ENCODE measurements at places on chromosomes 3 and 15.

DNA sequence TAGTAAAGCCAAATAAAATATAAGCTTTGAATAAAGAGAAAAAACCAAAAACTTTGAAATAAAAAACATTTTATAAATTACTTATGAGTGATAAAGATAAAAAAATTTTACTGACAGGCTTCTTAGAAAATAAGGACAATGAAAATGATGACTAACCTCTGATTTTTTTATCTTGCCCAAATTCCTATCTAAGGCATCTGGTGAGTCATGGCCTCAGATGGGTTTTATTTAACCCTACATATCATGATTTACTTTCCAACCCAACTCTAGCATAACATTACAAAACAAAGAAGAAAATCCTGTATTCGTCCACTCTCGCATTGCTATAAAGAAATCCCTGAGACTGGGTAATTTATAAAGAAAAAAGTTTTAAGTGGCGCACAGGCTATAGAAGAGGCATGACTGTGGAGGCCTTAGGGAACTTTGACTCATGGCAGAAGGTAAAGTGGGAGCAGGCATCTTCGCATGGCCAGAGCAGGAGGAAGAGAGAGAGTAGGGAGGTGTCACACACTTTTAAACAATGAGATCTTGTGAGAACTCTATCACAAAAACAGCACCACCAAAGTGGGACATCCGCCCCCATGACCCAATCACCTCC lies 152.1 kb downstream of the NEK10 start:
- DNase-seq: peak; percentile 79
- H3K36me3 ChIP-seq: no peaks in the 10 kb centered on the region
- H3K4me3 ChIP-seq: no peak overlapping the region
- peaks cover 24% of the 10 kb centered on the region for H3K4me1 ChIP-seq

DNA sequence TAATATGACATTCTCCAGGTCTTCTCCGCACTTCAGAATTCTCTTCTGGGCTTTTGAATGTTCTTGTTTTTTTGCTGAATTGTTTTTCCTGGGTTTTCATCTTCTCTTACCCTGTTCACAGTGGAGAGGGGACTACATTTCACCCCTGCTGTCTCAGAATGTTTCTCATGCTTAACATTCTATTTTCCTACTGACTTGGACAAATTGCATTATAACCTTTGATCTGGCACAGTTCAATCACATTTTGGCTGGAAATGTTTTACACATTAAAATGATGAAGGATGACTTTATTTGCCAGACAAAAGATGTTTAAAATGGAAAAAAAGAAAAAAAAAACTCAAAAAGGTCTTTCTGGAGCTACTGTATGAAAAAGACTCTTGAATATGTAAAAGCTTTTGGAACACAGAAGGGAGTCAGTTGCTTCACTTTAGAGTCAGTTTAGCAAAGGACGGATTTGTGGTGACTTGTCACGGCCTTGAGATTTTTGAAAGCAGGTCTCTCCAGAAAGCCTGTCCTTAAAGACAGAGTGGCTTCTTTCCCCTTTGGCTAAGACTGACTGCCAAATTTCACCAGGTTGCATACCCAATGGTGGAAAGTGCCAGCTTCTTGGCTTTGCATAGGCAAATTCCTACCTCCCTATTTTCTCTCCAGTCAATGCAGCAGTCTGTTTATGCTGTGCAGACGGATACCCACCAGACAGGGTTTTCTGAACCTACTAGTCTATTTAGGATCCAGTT lies 401.0 kb upstream of the TBL1XR1 start:
- no peaks in the 10 kb centered on the region for H3K36me3 ChIP-seq
- no peaks in the 10 kb centered on the region for H3K27me3 ChIP-seq
- DNase-seq: no peak
- no peak overlapping the region for H3K27ac ChIP-seq

DNA sequence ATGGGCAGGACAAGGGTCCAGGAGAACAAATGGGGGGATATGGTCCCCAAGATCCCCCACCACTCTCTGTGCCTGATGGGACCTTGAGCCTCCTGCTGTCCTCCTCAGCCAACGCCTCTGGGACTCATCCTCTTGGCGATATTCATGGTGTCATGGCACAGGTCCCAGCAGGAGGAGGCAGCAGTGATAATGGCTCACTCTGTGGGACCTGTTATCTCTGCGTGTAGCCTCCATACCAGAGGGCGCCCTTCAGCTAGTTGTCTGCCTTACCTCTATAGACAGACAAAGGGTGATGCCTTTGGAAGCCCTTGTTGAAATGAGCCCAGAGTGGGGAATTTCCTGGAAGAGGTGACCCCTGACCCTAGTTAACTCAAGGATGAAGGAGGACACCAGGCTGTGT lies 7.4 kb downstream of the ZBTB47 start:
- H3K27me3 ChIP-seq: no peaks in the 10 kb centered on the region
- H3K4me1 ChIP-seq: peaks cover 3% of the 10 kb centered on the region
- no peak overlapping the region for H3K27ac ChIP-seq
- peaks cover 8% of the 10 kb centered on the region for H3K36me3 ChIP-seq
- no peak for DNase-seq
- no peak overlapping the region for H3K4me3 ChIP-seq

GRCh38 chr15:65409036-65409631 lies 13.6 kb downstream of the IGDCC4 start:
- no peaks in the 10 kb centered on the region for H3K36me3 ChIP-seq
- H3K27ac ChIP-seq: peak overlapping the region; percentile 69
- H3K4me3 ChIP-seq: no peak overlapping the region
- peaks cover 31% of the 10 kb centered on the region for H3K4me1 ChIP-seq
- peak; percentile 57 for DNase-seq

DNA sequence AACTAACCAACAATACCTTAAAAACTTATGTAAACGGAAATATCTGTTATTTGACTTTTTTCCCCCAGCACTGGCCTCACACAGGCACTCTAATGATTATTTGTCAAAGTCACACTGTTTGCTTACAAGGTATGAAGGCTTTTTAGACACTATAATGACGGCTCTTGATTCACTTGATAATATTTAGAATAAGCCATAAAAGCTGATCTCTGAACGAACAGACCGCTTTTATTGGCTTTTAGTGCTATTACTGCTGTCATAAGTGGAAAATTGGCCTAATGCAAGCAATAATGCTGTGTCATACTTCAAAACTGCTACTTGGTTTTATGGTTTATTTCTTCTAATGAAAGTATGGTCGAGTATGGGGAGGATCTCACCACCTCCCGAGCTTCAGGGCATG lies 35.1 kb downstream of the MDFIC2 start:
- peaks cover 20% of the 10 kb centered on the region for H3K4me1 ChIP-seq
- peaks cover 5% of the 10 kb centered on the region for H3K36me3 ChIP-seq
- DNase-seq: no peak
- H3K4me3 ChIP-seq: no peak overlapping the region
- H3K27me3 ChIP-seq: no peaks in the 10 kb centered on the region
- no peak overlapping the region for H3K27ac ChIP-seq

- no peaks in the 10 kb centered on the region for H3K27me3 ChIP-seq
- peaks cover 8% of the 10 kb centered on the region for H3K4me1 ChIP-seq
- peak; percentile 4 for DNase-seq
These were observed 21.0 kb upstream of the CHMP2B start for GRCh38 chr3:87206070-87206469.

DNA sequence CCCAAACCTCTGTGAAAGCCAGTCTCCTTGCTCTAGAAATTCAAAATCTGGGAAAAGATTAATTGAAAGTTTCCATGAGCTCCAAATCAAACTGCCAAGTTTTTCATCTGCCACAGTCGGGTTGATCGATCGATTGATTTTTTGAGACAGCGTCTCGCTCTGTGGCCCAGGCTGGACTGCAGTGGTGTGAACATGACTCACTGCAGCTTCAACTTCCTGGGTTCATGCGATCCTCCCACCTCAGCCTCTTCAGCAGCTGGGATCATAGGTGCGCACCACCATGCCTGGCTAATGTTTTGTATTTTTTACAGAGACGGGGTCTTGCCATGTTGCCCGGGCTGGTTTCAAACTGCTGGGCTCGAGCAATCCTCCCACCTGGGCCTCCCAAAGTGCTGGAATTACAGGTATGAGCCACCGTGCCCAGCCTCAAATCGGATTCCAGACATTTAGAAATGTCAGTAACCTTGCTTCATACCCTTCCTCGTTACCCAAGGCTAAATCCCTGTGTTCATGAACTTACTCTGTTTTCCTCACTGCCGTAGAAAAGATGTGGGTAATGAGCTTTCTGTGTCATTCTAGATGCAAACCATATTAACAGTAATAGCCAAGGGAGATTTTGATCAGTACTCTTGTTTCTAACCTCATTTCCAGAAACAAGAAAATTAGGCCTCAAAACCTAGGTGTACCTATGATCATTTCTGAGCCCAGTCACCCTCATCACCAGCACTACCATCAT lies 105.9 kb upstream of the AKAP13 start:
- H3K36me3 ChIP-seq: no peaks in the 10 kb centered on the region
- no peak overlapping the region for H3K4me3 ChIP-seq
- H3K4me1 ChIP-seq: no peaks in the 10 kb centered on the region
- H3K27ac ChIP-seq: no peak overlapping the region
- no peak for DNase-seq
- H3K27me3 ChIP-seq: no peaks in the 10 kb centered on the region

DNA sequence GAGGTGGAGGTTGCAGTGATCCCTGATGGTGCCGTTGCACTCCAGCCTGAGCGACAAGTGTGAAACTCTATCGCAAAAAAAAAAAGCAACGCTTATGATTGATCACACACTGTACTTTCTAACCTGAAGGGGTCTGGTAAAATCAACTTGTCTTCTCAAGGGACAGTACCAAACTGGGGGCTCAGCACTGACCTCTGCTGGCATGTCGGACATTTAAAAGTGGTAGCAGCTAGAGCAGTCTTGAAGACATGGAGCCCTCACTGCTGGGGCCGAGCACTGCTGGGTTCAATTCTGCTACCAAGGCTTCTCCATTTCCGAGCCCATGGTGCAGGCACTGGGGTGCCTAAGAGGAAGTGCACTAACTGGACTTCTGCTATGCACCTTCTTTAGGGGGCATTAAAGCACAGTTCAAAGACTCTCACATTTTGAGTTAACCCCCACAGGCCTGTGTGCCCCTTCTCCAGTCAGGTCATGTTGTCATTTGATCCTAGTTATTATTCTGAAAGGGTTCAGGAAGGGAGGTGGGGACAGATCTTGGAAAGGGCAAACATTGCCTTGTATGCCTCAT lies 26.4 kb upstream of the LAMP3 start:
- H3K36me3 ChIP-seq: no peaks in the 10 kb centered on the region
- H3K4me3 ChIP-seq: no peak overlapping the region
- H3K4me1 ChIP-seq: peaks cover 34% of the 10 kb centered on the region
- no peaks in the 10 kb centered on the region for H3K27me3 ChIP-seq
- H3K27ac ChIP-seq: no peak overlapping the region
- DNase-seq: no peak

DNA sequence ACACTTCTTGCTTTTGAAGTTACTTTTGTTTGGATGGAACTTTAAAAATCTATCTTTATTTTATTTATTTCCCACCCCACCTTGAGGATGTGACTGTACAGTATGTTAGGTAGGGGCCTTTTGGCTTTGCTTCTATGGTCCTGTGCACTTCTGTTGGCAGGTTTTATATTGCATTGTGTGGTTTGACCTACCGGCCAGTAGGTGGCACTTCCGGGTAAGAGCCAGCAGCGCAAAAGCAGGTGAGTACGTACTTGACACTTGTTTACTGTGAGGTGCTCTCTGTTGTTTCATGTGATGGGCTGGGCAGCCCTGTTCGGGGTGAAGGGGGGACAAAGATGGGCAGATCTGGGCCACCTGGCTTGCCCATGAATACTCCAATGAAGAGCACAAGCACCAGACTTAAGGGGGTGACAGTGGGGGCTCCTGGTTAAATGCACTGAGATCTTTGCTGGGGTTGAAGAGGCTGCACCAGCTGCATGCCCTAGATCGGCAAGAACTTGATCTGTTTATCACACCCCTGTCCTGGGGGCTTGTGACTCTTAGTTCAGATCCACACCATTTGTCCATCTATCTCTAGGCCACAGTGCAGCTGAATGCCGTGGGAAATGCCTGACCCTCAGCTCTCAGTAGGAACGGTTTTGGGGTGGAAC lies 131.6 kb downstream of the NLGN1 start:
- no peak overlapping the region for H3K4me3 ChIP-seq
- no peaks in the 10 kb centered on the region for H3K27me3 ChIP-seq
- no peaks in the 10 kb centered on the region for H3K36me3 ChIP-seq

DNA sequence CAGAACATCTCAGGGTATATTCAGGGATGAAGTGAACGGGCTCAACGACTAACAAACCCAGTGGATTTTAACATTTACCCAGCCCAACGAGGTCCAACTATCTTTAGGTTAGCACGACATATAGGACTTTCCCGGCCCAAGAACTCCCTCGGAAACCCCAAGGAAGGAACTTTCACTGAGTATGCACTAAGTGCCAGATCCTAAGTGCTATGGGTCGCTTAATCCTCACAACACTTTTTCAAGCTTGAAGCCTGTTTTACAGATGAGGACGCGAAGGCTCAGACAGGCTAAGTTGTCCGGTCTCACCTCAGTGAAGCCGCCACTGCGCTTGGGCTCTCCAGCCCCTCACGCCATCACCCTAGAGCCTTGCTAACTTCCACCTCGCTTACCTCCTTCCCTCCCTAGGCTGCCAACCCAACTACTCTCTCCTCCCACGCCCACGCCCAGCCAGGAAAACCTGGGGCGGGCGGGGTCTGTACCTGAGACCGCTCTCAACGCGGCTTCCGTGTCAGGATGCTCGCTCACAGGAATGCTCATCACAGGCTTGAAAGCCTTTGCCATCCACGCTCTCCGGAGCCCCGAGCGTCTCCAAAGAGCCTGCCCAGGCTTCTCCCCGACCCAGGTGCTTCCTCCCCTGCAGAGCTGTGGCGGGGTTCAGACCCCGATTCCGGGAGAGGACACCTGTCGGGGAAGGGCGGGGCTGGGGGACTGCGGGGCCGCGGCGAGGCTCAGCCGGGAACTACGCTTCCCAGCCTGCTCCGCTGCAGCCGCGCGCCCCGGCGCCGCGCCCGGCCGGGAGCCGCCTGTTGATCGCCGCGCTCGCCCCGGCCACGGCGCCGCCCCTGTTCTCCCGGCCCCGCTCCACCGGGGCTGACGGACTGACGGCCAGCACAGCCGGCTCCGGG lies at the start of gene TMOD2:
Gene TMOD2, plus strand, starts transcription at position 806 of the 905 bp plus-strand sequence. CDS start 14,845 bp downstream, outside the sequence.
- H3K27ac ChIP-seq: no peak within 1 kb of the TSS
- H3K36me3 ChIP-seq: no peaks in the 10 kb centered on the region
- peak within 1 kb of the TSS; percentile 79 for H3K4me3 ChIP-seq
- peaks cover 66% of the 10 kb centered on the region for H3K27me3 ChIP-seq

DNA sequence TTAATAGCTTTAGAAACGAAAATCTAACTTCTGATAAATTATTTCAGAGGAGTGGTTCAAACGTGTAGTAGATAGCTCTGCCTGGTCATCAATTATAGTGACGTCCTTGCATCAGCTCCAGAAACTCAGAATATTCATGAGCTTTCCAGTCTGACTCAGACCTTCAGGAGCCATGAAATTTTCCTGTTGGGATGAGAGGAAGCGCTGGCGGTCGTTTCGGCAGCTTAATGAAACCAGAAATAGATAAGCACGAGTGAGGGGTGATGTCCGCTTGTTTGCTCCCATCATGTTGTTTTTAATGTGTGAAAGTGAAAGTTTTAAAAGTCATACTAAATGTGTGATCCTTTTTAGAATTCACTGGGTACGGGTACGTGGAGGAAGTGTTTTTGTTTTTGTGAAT lies 141.1 kb downstream of the PGPEP1L start:
- peaks cover 20% of the 10 kb centered on the region for H3K4me1 ChIP-seq
- H3K4me3 ChIP-seq: peak overlapping the region; percentile 23
- H3K36me3 ChIP-seq: no peaks in the 10 kb centered on the region
- no peaks in the 10 kb centered on the region for H3K27me3 ChIP-seq

All from SJSA1 (cell line).